ENCODE measurements at places on chromosomes 7 and 10. TPM values are rescaled to one million over a fixed set of nuclear protein-coding genes. Genes with fewer than 3 reads are reported as not detected.

The CUX1 gene
- 56.9 TPM for total RNA-seq

The SLC26A5 gene
- total RNA-seq: not detected

The CDH23 gene
- total RNA-seq: 2.9 TPM

The BNIP3 gene
- total RNA-seq: 22.3 TPM

The PLXDC2 gene
- total RNA-seq: 26.8 TPM

The CTAGE6 gene
- total RNA-seq: not detected

The CCDC172 gene
- total RNA-seq: not detected
